ENCODE measurements at places on chromosomes 11 and 22. TPM values are rescaled to one million over a fixed set of nuclear protein-coding genes. Genes with fewer than 3 reads are reported as not detected.

The MMP13 gene
- not detected for total RNA-seq

The OR51B4 gene
- total RNA-seq = not detected

The P2RY6 gene
- total RNA-seq = 2.8 TPM

The ANGPTL5 gene
- total RNA-seq = 0.16 TPM

The NCR3LG1 gene
- 3.6 TPM for total RNA-seq

The C11orf16 gene
- not detected for total RNA-seq

The RPUSD4 gene
- 15.0 TPM for total RNA-seq

The TMEM191C gene
- total RNA-seq = 0.71 TPM

The OR56B1 gene
- not detected for total RNA-seq

The NCF4 gene
- not detected for total RNA-seq

The SEC14L6 gene
- total RNA-seq = not detected

The KDM4E gene
- total RNA-seq = not detected

The GRIA4 gene
- not detected for total RNA-seq

The OR51B2 gene
- not detected for total RNA-seq

The VSIG2 gene
- not detected for total RNA-seq

The SCO2 gene
- 5.7 TPM for total RNA-seq

The USH1C gene
- 1.2 TPM for total RNA-seq

The MS4A15 gene
- not detected for total RNA-seq

The LMF2 gene
- 47.9 TPM for total RNA-seq

The SHISA8 gene
- 0.07 TPM for total RNA-seq

The ACRV1 gene
- not detected for total RNA-seq

The NELL1 gene
- not detected for total RNA-seq

The MMP10 gene
- 0.87 TPM for total RNA-seq

The CACNA1I gene
- total RNA-seq = 0.06 TPM

The FCHSD2 gene
- total RNA-seq = 8.6 TPM

The APOBEC3A gene
- total RNA-seq = not detected

The RBMXL2 gene
- total RNA-seq = not detected

The ACCSL gene
- not detected for total RNA-seq

The ISX gene
- not detected for total RNA-seq

The FJX1 gene
- total RNA-seq = 36.4 TPM

The RTN4R gene
- total RNA-seq = 11.6 TPM

The FOLR1 gene
- 0.24 TPM for total RNA-seq

The CBX7 gene
- 0.94 TPM for total RNA-seq

The FGF4 gene
- total RNA-seq = 0.09 TPM

The PHF21A gene
- 8.3 TPM for total RNA-seq

The TRIM49D2 gene
- 0.72 TPM for total RNA-seq

The OR52E8 gene
- not detected for total RNA-seq

The DNAJB7 gene
- total RNA-seq = not detected

The ACR gene
- total RNA-seq = not detected

The SLC22A6 gene
- total RNA-seq = not detected

The RASL10A gene
- 0.11 TPM for total RNA-seq

The OR51B5 gene
- not detected for total RNA-seq

The OR51T1 gene
- not detected for total RNA-seq

The MYEOV gene
- 104 TPM for total RNA-seq

The GPR137 gene
- total RNA-seq = 24.6 TPM

The TRIM22 gene
- 0.83 TPM for total RNA-seq

The C11orf97 gene
- total RNA-seq = not detected
